ENCODE measurements at places on chromosomes 7 and 10.

- no peak for DNase-seq
Observed at GRCh38 chr7:75534727-75535307, 42.7 kb downstream of the SPDYE5 start.

GRCh38 chr7:159239028-159239427 lies 94.4 kb upstream of the VIPR2 start:
- no peak for DNase-seq

DNA sequence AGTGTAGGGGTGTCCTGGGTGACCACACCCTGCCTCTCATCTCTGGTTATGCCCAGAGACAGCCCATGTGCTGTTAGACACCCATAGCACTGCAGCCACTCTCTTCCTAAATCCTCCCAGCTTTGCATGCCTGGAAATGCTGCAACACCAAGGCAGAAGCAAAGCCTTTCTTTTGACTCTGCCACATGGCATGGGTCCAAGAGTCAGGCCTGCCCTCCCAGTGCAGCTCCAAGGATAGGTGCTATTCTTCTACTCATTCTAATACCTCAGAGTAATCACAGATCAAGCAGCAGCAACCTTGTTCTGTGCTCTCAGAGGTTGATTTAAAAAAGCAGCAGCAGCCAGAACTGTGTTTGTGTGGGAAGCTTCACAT lies 23.4 kb downstream of the FRMPD2 start:
- DNase-seq = no peak

- DNase-seq = no peak
Observed at GRCh38 chr7:138204285-138204981, 128.2 kb downstream of the AKR1D1 start.

DNA sequence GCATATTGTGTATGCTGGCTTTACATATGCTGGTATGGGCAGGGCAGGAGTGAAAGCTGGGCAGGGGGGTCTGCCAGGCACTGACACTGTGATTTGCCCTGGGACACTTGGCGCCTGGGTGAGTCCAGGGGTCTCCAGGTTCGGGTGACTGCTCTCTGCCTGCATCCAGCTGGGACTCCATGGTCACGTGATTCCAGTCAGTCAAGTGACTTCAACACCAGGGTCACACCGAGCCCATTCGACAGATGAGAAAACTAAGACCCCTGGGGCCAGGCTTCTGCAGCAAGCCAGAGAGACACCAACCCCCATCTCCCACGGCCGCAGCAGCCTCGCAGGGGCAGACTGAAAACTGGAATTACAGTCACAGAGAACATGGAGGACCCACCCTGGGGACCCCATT lies 30.0 kb downstream of the MMD2 start:
- DNase-seq = no peak

DNA sequence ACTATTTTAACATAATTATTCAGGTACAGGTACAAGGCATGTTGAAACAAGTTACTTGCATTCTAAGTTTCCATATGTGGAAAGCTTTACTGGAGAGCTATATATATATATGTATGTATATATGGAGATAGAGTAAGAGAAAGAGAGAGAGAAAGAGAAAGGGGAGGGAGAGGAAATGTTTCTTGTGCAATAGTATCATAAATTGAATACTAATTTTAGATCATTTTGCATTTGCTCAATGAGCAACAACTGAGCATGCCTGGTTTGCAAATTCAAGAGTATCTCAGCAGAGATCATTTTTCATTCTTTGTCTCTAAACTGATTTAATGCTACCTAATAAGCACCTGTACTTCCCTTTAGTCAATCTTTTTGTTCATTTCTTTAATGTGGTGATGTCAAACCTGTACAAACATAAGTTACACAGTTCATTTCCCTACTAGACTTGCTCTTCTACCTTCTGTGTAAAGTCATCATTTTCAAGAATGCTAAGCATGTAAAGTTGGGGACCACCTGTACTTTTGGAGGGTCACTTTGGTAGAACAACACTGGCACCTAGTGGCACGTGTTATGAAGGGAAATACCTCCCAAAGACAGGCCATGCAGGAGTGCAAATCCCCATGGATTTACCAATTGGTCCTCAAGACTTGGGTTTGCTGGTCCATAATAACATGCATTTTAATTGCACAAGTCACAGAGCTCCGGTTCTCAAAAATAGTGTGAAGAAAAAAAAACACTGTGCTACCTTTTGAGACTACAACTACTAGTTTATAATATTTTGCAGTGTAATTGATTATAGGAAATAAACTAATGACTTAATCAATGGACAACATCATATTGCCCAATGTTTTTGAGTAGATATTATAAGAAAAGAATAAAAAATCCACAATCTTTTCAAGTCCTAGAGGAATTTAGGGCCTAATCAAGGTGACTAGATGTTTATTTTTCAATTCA lies 431.2 kb upstream of the IGFBP3 start:
- DNase-seq = no peak

DNA sequence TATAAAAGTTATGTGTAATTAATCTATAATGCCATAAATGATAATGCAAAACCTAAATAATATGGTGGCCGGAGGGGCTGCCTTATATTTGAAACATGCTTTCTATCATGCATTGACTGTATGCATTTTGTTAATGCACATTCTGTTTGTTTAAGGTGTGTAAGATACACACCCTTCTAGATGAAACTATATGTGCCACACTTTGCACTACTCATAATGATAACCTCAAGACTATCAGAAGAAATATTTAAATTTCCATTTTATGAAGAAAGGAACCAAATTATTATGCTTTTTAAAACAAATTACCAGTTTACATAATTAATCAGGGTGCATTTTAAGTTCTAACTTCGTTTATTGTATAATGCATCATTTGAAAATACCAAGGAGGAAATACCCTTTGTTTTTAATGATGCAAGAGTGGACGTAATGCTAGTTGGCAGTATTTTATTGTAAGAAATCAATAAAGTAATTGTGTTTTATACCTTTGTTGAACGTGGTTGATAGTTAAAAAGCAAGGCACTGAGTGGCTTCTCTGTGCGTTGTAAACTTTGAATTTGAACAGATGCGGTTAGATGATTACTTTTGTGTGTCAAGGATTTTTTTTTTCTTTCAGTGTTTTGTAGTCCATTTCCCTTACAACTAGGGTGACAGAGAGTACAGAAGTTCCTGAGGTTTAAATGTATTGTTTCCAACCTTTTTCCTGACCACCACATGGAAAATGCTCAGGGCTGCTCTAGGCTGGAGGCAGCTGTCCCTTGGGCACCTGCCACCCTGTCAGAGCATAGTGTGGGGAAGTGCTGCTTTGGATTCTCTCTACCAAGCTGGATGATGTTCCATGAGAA lies 21.6 kb downstream of the NRBF2 start:
- no peak for DNase-seq

DNA sequence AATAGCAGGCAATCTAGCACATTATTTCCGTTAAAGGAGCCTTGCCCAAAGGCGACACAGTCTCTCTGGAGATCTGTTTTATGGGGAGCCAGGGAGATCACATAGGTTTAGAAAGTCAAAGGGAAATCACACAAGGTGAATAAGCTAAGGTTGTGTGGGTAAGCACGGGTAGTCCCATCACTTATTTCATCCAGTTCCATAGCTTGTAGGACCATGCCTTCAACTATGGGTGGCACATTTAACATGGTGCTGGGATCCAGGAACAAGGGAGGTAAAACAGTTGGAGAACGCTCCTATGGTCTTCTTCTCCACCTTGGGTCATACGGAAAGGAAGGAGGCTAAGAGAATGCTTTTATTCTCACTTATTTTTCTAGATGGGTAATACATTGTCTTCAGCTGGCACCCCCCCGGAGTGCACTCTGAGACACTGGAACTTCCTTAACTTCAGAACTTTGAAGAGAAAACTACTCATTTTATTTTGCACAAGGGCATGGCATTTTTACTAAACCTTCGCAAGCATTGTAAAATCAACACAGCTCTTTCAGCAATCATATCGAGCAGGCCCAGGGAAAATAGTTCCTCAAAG lies 435.4 kb downstream of the KIF20B start:
- DNase-seq = no peak

- no peak for DNase-seq
Observed at GRCh38 chr10:36425131-36425797, 700.1 kb upstream of the ANKRD30A start.

- no peak for DNase-seq
Observed at GRCh38 chr10:53009961-53010907, 237.7 kb upstream of the MBL2 start.

DNA sequence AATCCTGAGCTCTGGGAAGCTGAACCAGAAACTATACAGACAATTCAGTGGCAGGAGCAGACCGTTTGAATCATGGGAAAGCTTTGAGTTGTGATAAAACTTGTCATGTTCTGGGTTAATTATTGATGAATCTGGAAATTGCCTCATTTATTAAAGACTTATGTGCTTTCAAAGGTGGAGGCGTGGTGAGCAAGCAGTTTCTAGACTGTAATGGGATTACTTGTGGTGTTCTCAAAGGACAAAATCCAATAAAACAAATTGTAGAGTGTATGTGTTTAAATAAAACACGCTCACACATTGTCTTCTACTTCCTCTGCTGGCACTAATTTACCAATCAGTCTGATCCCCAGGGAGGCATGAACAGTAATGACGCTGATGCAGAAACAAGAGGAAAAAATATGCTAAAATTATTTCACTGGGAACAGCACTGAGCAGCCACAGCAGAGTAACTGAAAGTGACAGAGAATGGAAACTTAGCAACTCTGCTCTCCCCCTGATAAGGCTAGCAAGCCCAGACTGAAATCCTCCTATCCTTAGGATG lies 25.1 kb downstream of the PARD3 start:
- no peak for DNase-seq

GRCh38 chr10:111137587-111137986 lies 60.8 kb downstream of the ADRA2A start:
- no peak for DNase-seq

DNA sequence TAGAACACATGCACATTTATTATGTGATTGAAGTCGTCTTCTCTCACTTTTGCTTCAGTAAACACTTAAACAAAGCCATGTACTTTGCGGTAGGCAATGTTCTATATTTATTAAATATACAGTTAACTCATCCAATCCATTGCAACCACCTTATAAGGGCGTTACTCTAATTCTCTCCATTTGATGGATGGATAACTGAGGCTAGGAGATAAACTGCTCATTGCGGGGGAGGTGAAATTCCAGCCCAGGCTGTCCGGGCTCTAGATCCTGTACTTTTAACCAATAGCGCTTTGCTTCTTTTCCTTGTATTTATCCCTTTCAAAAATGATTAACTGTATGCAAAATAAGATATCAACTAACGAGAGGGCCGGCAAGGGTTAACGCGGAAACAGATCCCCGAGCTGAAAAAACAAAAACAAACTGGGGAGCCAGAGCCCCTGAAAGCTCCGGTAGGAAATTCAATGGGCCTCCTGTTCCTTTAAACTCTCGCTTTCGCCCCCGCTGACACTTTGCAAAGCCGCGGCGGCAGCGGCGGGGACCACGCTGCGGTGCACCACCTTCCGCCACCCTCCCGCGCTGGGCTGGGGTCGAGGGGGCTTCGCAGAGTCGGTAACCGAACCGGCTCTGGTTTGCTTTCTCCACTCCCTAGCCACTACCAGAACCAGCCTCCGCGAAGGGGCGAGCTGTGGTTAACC lies 1.0 kb upstream of the PLXDC2 start:
- no peak for DNase-seq

GRCh38 chr10:25694971-25695370 lies 239.1 kb upstream of the MYO3A start:
- DNase-seq = no peak

DNA sequence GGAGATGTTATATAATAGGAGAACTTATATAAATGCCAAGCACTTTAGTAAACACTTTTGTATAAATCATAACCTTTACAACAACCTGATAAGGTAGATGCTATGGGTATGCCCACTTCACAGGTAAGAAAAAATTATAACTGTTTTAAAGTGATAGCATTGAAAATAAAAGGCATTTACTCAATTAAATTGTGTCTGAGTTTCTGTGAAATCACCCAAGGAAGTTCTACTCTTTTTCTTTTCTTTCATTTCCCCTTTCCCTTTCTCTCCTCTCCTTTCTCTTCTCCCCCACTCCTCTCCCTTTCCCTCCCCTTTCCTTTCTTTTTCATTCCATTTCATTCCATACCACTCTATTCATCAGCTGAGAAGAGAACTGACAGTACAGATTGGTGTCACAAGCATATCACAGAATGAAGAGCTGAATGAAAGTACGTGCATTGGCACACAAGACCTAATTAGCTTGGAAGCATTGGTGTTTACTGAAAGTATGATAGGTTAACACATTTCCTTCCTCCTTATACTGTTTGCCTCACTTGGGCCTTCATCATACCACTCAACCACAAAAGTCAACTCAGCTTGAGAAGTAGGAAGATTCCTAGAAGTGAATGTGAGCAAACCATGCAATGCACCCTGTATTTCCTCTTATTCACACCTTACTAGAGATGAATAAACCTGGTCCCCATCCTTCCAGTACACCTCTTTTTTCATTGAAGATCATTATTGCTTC lies 117.9 kb upstream of the AGR3 start:
- DNase-seq = no peak

GRCh38 chr10:126353666-126354065 lies 34.6 kb downstream of the ADAM12 start:
- no peak for DNase-seq

GRCh38 chr10:19570991-19571390 lies 245.2 kb upstream of the PLXDC2 start:
- DNase-seq = no peak

DNA sequence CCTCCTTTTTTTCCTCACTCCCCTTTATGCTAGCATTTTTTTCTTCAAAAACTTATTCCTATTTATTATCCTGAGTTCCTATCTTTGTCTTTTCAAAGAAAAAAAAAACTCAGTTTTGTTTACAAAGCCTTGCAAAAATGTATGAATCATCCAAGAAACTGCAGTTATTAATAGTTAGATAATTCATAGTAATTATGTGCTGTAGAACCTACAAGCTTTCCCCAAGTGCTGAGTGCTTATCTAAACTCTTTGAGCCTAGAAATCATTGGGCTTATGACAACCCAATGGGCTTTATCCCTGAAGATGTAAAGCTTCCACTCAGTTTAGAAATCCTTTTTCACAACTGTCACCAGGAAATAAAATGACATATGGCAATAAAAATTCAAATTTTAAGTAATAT lies 145.9 kb upstream of the WNT16 start:
- DNase-seq = no peak

GRCh38 chr7:93835702-93836101 lies 54.9 kb downstream of the TFPI2 start:
- DNase-seq = no peak

- no peak for DNase-seq
Observed at GRCh38 chr10:82144153-82144552, 269.2 kb downstream of the NRG3 start.

DNA sequence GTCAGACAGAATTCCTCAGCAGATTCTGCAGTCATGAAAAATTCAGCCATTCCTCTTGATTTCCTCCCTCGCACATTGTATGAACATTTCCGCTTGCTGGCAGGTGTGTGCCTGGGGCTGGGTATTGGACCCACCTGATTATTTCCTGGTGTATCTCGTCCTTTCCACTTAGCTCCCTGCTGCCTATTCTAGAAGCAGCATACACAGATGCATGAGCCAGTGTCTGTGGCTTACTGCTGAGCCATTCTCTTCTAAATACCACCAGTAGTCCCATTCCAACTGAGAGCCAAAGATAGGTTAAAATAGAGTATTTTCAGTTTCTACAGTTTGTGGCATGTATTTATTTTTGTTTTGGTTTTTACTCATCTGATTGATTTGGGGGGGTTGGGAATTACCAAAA lies 270.1 kb upstream of the AKR1E2 start:
- no peak for DNase-seq

Measured in activated CD4-positive, alpha-beta T cell treated with anti-CD3 and anti-CD28 coated beads for 4 hours (primary cell).